ENCODE measurements at places on chromosomes 13 and 19.

DNA sequence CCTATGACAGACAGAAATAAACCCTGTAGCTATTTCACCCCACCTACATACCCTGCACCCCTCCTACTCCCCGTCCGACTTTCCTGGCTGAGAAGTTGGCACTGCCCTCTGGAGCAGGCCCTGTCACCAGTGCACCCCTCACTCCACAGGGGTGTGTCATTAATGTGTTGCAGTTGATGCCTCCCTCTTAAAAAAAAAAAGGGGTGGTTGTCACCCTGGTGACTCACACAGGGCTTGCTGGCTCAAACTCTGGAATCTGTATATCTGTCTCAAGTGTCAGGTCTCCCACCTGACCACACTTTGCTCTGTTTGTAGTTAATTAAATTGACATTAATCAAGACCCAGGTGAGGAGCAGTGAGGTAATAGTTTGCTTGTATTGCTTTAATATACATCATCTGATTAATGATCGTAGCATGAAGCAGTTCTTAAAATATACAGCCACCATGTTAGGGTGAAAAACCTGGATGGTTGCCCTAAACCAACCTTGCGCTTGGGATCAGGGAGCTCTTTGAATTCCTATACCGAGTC, 2.0 kb upstream of the GATAD2A start:
- DNase-seq = no peak

- no peak for DNase-seq
Observed at GRCh38 chr19:40234429-40235237, 8.1 kb upstream of the CCNP start.

DNA sequence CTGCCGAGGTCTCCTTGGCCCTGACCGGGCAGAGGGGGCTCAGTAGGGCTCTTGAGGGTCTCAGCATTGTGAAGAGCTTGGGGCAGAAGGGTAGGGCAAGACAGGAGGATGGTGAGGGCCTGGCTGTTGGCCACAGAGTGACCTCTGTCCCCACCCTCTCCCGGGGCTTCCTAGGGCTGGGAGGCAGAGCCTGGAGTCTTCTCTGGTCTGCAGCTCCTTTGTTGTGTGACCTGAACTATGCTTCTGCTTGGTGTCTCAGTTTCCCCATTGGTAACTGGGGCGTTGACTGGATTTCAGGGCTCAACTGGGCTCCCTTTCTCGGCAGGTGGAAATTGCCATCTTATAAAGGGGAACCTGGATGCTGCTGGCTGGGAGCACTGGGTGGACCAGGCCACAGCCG, 30.1 kb upstream of the PEPD start:
- no peak for DNase-seq

DNA sequence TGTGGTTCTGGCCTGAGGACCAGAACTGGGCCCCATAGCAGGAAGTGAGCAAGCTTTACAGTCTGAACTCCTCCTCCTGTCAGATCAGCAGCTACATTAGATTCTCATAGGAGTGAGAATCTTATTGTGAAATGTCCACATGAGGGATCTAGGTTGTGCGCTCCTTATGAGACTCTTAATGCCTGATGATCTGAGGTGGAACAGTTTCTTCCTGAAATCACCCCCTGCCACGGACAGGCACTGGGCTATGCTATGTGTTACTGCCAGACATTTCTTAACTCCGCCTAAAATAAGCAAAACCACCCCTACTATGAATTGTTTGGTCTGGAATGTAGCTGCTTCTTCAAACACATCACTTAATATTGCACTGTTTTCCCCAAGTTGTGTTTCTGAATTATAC, 4.6 kb downstream of the FBXL3 start:
- DNase-seq = no peak

DNA sequence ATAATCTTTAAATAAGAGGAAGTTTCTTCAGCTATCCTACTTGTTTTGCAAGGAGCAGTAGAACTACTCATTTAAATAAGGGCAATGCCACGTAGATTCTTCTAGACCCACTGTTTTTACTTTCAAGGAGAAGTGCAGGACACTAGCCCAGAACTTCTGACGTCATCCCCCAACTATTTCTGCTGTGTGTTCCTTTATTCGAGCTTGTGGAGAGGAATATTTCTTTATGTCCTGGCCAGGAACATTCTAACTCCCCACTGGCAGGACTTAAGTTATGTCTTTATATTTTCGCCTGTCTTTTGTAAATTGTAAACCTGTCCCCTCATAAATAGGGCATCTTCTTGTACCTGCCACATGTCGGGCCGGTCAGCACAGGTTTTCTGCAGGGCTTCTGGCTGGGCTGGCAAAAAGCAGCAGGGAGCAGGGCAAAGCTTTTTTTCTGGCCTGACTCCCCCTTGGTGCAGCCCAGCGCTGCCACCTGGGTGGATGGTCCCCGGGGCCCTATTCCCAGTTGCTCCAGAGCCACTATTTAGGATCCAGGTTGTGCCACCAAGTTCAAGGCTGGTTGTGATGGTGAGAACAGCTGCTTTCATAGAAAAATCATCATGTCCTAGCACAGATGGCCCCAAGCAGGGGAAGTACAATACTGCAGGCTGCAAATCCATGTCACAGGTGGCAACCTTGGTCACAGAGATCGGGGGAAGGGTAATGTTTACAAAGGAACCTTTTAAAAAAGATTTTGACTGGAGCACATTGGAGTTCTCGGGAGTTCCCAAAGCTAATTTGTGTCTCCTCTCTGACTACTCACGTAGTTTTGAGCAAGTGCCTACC, 1.8 kb downstream of the MBNL2 start:
- DNase-seq = no peak

GRCh38 chr19:1450735-1451731, 1.1 kb downstream of the APC2 start:
- no peak for DNase-seq

DNA sequence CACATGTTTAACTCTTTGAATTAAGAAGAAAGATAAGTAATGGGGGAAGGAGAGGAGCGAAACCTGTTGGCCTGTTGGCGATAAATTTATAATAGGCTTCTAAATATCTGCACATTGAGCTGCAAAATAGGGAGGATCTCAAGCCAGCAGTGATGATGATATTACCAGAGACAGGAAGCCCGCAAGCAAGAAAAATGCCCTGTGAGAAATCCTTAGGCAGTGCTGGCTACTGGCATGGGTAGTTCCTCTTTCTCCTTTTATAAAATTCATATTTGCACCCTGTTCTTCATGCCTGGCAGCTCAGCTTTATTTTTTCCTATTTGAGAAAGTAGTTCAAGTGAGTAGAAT, 858 bp upstream of the USP12 start:
- no peak for DNase-seq

- DNase-seq = no peak
Observed at GRCh38 chr13:90447034-90447733, 900.3 kb upstream of the MIR17HG start.

- no peak for DNase-seq
Observed at GRCh38 chr13:31706105-31706504, 33.2 kb upstream of the RXFP2 start.

DNA sequence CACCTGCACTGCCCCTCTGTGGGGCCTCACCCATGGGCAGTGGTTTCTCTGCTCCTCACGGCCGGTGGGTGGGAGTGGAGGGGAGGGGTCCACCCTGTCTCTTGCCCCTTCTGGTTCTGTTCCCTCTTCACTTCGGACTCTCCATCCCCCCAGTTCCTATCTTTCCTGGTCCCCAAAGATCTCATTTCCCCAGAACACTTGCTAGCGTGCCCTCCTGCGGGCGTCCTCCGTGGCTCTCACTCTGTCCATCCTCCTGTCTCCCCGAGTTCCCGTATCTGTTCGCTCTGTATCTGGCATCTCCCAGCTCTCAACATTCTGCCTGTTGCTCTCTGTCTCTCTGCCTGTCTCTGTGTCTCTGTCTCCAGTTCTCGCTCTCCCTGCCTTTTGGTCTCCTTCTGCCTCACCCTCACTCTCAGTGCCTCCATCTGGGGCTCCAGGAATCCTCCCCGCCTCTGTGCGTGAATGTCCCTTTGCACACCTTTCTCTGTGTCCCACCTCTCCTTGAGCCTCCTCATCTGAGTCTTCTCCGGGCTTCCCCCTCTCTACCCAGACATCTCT, 363 bp downstream of the SPIB start:
- DNase-seq = no peak

DNA sequence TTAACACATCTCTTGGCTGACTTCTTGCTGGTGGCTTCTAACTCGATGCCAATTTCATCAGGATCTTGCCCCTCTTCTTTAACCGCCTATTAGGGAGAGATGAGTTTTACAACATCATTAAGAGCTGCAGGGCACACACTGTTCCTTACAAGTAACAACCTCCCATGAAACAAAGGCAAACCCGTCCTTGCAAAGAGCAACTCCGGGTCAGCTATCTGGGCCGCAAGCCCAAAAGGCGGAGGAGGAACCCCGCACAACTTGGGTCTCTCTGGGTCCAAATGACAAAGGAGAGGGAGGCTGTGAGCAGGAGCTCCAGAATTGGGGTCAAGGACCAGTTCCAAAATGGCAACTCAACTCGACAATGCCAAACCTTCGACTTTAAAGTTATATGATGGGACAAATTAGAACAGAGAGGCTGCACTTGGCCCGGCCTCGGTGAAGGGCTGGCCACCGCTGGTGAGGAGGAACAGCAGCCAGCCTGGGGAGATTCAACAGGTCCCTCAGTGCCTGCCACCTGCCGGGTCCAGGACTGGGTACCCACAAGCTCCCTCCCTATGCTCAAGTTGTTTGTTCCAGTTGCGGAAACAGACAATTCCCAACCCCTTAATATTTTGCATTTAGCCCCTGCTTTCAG, 1.1 kb downstream of the SAFB2 start:
- DNase-seq = no peak

GRCh38 chr19:6711078-6711361, 9.4 kb downstream of the C3 start:
- DNase-seq = no peak

- DNase-seq = no peak
Observed at GRCh38 chr13:91174886-91175501, 172.5 kb upstream of the MIR17HG start.

- no peak for DNase-seq
Observed at GRCh38 chr19:14218620-14219330, 12.8 kb upstream of the ADGRL1 start.

GRCh38 chr13:44651209-44651608, 75.1 kb upstream of the TSC22D1 start:
- no peak for DNase-seq

DNA sequence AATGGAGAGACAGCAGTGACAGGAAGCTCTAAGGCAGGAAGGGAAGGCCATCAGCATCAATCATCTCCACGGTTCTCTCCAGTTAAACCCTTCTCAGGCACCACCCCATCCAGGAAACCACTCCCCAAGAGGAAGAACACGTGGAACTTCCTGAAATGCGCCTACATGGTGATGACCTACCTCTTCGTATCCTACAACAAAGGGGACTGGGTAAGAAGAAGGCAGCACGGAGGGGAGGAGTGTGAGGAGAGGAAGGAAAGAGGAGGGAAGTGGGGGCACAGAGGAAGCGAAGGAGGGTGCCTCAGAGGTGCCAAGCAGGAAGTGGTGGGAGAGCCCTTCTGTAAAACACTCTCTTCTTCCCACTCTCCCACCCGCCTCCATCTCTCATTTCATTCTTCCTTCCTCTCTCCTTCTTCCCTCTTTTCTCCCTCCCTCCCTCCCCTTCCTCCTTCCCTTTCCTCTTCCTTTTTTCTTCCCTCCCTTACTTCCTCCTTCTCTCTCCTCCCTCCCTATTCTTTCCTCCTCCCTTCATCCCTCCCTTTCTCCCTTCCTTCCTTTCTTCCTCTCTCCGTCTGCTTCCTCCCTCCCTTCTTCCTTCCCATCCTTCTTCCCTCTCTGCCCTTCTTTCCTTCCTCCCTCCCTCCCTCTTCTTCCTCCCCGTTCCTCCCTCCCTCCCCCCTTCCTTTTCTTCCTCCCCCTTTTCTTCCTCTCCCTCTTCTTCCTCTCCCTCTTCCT, 12.6 kb downstream of the ZSCAN5A start:
- DNase-seq = no peak

DNA sequence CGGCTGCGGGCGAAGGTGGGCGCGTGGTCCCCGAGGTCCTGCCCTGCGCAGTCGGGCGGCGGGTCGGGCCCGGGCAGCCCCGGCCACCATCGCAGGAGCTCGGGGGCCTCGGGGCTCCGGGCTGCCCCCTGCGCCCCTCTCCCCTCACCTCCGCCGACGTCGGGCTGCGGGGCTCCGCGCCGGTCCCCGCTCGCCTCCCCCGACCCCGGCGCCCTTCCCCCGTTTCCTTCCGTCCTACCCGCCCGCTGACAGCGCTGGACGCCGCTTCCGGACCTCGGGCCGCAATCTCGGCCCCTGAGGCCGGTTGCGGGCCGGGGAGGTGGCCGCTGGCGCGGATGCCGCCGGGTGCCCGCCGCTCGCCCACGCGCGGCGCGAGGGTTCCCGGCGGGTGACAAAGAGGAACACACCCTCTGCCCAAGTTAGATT, 720 bp downstream of the FARP1 start:
- no peak for DNase-seq
